ENCODE measurements at places on chromosomes 13 and 19. TPM values are rescaled to one million over a fixed set of nuclear protein-coding genes. Genes with fewer than 3 reads are reported as not detected.

- no peak for DNase-seq
Measured at GRCh38 chr19:23440207-23440606, 44.9 kb upstream of the ZNF91 start.

DNA sequence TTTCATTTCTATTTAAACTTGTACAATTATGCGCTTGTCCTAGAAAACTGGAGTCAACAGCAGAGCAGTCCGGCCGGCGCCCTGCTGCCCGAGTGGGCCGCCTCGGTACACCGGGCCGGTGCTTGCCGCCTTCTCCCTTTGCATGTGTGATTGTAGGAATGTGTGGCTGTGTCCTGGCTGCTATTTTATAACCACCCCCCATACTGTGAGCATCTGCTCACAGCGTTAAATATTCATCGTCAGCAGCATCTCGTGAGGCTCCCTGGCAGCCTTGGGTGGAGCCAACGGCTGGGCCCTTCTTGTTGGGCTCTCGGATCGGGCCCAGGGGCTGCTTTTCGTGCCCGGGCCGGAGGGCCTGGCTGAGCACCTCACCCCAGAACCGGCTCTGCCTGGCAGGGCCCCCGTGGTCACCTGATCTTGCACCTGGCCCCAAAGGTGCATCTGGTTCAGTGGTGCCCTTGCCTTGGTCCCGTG lies 10.6 kb downstream of the PIAS4 start:
- DNase-seq: no peak

RNF225 gene
- total RNA-seq: 1.6 TPM

GRCh38 chr19:41327076-41327575 lies 17.2 kb downstream of the CCDC97 start:
- no peak for DNase-seq

ZBTB32 gene
- not detected for total RNA-seq

NDUFB7 gene
- 180 TPM for total RNA-seq

GRCh38 chr13:64936879-64937278 lies 2293.3 kb downstream of the PCDH9 start:
- DNase-seq: no peak

- DNase-seq: no peak
Measured at GRCh38 chr19:7830272-7830771, 304 bp downstream of the EVI5L start.

GRCh38 chr13:113090806-113091205 lies 14.8 kb upstream of the F7 start:
- no peak for DNase-seq

DNA sequence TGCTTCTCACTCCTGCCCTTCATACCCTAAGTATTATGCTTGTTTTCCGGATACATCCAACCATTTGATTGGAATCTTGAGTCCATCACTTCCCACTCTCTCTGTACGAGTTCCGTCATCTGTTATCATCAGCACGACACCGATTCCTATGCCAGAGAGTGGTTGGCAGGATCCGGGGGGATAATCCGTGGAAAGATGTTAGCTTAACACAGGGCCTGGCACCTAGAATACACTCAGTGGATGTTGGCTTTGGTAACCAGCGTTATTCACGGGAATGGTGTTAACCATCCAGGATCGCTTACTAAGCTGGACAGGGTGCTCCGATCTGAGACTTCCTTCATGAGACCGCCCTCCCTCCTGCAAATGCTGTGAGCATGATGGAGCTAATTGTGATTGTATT lies 12.4 kb downstream of the VSTM2B start:
- DNase-seq: no peak

TBXA2R gene
- total RNA-seq: 5.2 TPM

GRCh38 chr19:41426952-41427646 lies at the start of gene B3GNT8:
Gene B3GNT8, minus strand, starts transcription at chr19:41427374. Its CDS starts 596 bp downstream, at chr19:41426778.
- DNase-seq: no peak

DNA sequence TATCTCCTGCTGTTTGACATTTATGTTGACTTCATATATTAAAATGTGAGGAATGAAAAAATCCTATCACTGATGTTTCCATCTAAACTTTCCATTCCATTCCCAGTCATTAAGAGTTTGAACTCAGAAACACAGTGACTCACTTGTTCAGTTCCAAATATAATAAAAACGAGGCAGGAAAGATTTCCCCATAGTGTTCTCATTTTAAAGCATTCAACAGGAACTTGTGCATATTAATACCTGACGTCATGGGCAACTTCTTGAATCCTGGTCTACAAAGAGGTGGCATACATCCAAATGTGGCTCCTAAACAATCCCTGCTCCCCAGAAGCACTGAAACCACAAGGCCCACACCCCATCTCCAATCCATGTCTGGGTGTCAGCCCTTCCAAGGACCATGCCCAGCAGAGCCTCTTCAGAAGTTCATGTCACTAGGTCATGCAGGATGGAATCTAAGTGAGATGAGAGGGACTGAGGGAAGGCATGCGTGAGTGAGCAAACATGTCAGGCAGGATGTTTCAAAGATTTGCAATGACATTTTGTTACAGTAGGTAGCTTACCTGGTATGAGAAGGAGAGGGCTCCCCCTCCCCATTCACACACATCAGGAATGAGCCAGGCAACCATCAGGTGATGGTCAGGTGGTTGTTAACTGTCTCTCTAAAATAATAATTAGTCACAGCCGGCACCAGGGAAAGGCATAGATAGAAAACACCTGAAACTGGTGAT lies 9.4 kb upstream of the ERVV-2 start:
- DNase-seq: no peak

PNMA8B gene
- total RNA-seq: not detected

DNA sequence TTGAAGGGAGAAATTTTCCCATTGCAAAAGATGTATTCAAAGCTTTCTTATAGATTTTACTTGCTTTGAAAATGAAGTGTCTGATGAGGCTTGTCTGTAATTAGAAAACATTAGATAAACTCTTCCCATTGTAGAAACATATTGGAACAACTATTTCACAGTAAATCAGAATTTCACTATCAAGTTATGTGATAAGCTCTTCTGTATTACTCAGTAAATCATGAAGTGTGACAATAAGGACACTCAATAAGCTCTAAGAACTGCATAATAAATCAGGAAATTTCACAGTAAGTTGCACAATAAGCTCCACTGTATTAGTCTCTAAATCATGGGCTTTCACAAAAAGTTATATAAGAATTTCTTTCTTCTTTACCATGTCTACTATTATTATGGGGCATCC lies 1546.6 kb downstream of the SLITRK5 start:
- no peak for DNase-seq

DNA sequence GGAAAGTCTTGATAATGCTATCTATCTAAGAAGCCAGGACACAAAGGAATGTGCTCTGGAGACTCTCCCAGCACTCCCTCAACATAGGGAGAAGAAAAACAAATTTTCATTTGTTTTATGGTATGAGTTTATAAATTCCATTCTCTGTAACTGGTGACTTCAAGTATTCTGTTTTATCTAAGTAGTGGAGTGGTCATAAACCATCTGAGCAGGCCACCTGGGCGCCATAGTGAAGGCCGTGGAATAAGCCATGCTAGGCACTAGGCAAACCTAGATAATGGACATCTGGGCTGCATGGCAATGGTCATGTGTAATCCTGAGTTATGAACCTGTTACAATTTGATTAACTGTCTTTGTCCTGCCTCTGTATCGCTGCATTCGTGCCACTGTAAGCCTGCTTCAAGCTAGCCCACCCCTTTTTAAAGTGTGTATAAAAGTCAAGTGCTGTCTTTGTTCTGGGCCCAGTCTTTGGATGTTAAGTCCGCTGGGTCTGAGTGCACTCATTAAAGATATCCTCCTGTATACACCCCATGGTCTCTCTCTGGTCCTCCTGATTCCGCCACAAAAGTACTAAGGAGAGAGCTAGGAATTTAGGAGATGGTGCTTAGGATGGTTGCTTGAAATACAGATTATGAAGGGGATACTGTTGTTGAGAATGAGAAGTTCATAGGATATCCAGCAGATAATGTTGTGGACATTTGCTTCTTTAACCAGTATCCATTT lies 13.2 kb downstream of the GTF2F2 start:
- DNase-seq: no peak

- DNase-seq: no peak
Measured at GRCh38 chr13:35917252-35917941, 213.8 kb downstream of the DCLK1 start.

DNA sequence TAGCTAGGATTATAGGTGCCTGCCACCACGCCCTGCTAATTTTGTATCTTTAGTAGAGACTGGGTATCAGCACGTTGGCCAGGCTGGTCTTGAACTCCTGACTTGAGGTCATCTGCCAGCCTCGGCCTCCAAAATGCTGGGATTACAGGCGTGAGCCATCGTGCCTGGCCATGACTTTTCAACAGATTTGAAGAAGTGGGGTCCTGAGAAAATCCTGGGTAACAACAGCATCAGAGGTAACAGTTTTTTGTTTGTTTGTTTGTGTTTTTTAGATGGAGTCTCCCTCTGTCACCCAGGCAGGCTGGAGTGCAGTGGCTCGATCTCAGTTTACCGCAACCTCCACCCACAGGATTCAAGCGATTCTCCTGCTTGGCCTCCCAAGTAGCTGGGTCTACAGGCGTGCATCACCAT lies 3.7 kb downstream of the JUNB start:
- no peak for DNase-seq

BRSK1 gene
- 7.9 TPM for total RNA-seq

PKN1 gene
- 205 TPM for total RNA-seq

TMPRSS9 gene
- 0.23 TPM for total RNA-seq

IGFL2 gene
- not detected for total RNA-seq

CKM gene
- not detected for total RNA-seq

- no peak for DNase-seq
Measured at GRCh38 chr13:84294576-84294975, 412.3 kb upstream of the SLITRK1 start.

GRCh38 chr19:38001158-38001781 lies 94.3 kb downstream of the SIPA1L3 start:
- no peak for DNase-seq

GRCh38 chr13:70884196-70884595 lies 775.9 kb upstream of the KLHL1 start:
- DNase-seq: no peak
